AG08395 (cell line): ENCODE measurements at places on chromosomes 5 and 9.

GRCh38 chr5:107135391-107135790, 535.3 kb downstream of the EFNA5 start:
- DNase-seq, result no peak

- DNase-seq, result no peak
Measured at GRCh38 chr5:66324357-66324756, 180.3 kb downstream of the SREK1 start.

GRCh38 chr5:129074903-129075302, 19.6 kb upstream of the ISOC1 start:
- DNase-seq, result no peak

DNA sequence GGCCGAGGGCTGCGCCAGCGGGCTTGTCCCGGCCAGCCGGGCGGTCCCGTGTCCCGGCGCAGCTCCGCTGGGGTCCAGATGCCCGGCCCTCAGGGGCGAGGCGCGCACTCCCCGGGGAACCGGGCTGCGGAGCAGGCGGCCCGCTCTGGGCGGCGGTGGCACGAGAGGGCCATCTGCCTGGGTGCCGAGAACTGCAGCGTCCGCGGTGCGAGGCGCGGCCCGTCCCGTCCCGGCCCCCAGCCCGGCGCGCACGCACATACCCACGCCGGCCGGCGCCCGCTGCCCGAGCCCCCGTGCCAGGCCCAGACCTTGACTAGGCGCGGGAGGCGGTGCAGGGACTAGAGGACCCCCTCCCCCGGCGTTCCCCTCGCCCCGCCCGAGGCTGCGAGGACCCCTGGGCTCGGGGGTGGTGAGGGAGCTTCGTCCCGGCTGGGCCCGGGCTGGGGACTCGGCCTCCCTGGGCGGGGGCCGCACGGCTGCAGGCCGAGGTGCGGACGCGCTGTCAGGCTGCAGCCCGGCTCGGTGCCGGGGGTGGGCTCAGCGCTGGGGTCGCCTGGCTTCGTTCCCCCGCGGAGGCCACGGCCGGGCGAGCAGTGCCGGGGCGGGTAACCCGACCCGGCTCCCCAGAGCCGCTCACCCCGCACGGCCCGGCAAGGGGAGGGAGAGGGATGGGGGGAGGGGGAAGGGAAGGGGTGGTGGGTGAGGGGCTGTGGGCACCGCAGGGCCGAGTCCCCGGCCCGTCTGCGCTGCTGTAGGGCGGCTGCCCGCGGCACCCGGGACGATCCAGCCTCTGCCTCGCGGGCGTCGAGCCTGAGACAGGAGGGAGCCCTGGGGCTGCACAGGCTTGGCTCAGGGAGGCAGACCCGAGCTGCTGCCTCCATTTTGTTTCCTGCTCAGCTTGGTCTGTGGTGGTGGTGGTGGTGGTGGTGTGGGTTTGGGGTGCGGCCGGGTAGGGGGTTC, 1.2 kb upstream of the NSD1 start:
- DNase-seq, result no peak

DNA sequence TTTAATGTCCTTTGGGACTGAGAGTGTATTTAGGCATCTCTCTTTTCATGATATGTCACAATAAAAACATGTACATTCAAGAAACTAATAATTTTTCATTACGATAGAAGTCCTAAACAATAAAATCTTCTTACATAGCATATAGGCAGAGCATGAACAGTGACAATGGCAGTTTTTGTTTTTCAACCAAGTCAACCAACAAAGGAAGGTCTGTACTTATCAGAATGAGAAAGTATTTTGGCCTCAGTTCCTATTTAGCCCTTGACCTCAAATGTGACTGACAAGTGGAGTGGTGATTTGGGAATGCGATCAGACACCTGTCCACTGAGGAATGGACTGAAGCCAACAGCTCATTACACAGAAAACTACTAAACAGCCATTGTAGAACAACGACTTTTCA, 219.5 kb downstream of the TMEM161B start:
- no peak for DNase-seq

DNA sequence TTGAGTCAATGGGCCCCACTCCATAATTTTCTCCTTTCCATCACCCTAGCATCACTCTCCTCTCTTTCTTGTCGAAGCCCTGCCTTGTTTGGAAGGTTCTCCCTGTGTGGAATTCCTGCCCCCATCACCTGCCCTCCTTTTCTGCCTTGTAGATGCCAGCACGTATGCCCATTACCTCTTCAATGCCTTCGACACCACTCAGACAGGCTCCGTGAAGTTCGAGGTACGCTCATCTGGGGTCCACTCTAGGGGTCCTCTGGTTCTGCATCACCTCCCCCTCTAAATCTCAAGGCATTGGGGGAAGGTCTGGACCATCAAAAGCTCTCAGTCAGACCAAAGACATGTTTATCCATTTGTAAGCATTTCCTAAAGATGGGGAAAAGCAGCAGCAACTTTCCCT, 61.8 kb upstream of the GABRP start:
- DNase-seq, result no peak

GRCh38 chr9:133122935-133123611, 2.0 kb upstream of the RALGDS start:
- no peak for DNase-seq

GRCh38 chr9:90996154-90997065, 194.8 kb downstream of the SYK start:
- DNase-seq, result no peak

GRCh38 chr5:84715686-84716085, 331.0 kb upstream of the EDIL3 start:
- DNase-seq, result no peak

DNA sequence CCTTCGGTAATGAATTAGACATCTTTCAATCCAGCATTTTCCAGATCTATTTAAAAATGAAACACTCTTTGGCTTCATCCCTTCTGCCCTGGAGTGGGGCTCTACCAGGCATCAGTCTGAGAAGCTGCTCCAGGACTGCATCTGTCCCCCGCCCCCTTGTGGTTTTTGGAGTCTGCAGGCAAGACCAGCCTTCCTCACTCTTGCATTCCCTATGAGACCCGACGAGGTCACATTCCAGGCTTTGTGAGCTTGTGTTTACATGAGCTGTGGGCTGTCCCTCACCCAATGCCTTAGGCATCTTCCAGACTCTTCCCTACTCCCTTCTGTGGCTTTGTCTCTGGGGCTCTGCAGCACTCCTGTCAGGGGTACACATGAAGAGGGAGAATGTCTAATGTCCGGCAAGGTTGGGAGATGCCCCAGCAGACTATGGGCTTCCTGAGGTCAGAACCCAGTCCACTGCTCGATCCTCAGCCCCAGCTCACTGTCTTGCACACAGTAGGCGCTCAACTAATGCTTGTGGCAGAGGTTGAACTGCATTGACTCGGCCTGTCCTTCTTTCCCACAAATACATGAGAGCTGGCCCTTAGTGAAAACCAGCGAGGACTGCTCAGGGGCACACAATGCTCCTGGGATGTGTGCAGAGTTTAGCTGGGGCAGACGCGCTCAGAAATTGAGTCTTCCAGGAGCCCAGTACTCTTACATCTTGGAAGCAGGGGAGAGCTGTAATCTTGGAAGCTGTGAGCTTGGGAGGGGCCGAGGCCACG, 11.7 kb upstream of the GADD45G start:
- DNase-seq, result no peak

- DNase-seq, result no peak
Measured at GRCh38 chr5:103345461-103345860, 86.9 kb downstream of the MACIR start.

DNA sequence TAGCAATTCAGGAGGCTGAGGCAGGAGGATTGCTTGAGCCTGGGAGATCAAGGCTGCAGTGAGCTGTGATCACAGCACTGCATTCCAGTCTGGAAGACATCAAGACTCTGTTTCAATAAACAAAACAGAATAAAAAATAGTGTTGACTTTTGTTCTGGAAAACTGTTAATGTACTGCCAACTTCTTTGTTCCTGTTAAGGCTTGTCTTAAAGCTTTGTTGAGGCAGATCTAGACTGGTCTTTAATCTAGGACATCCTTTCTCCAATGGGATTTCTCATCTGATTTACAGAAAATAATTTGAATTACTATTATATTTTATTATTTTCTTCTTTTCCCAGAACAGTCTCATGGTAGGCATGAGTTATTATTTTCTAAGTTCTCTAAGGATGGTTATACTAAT, 26.0 kb downstream of the BDP1 start:
- DNase-seq, result no peak

DNA sequence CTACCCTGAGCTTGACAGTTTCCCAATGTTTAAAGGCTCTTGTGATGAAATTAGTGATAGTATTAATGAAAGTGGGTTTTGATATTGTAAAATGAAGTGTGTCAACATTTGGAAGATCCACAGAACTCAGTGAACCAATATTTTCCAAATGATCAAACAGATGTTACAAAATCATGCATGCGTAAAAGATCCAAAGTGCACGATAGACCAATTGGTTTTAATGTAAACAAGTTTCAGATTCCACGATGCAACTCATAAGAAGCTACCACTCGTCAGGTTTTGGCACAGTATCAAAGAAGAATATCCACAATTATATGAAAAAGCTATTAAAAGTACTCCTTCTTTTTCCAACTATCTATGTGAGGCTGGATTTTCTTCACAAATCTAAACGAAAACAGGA, 82.3 kb downstream of the SLC38A9 start:
- no peak for DNase-seq

- DNase-seq, result no peak
Measured at GRCh38 chr5:180139731-180140055, 68.1 kb upstream of the RNF130 start.

GRCh38 chr9:93651521-93651950, 75.2 kb downstream of the PHF2 start:
- no peak for DNase-seq

- DNase-seq, result peak; percentile 29
Measured at GRCh38 chr5:131221888-131222287, 42.0 kb upstream of the CDC42SE2 start.

GRCh38 chr5:1704676-1705075, 95.0 kb downstream of the MRPL36 start:
- DNase-seq, result no peak

DNA sequence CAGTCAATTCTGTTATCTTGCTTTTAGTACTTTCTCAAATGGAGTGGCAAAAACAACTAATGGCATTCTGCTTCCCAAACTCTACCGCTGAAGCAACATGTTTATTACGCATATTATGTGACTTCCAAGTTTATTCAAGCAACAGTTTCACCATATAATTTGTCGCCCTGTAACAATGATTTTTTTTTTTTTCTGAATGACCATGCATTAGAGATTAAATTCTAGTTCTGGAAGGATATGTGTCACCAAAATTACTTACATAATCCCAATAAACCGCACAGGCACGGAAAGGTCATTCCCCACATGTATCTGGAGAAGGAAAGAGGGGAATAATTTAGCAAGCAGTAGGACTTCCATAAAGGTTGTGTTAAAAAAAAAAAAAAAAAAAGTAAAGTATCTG, 691.8 kb downstream of the DNAH5 start:
- DNase-seq, result no peak

DNA sequence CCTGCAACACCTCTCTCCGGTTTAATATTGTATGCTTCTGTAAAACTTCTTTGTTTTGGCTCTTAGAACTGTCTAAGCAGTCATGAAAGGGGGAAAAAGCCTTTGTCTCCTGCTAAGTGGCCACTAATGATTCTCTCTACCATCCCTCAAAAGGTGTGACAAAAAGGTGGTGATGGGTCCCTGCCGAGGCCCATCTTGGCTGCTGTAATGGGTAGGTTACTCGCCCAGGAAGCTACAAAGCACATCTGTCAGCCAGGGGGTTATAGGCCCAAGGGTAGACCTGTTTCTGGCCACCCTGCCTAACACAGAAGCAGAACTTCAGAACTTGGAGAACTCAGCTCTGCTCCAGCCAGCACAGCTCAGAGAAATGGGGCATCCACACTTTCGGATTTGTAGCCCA, 1.6 kb downstream of the FAM219A start:
- DNase-seq, result no peak

GRCh38 chr5:124263680-124264491, 482.6 kb downstream of the ZNF608 start:
- DNase-seq, result no peak

DNA sequence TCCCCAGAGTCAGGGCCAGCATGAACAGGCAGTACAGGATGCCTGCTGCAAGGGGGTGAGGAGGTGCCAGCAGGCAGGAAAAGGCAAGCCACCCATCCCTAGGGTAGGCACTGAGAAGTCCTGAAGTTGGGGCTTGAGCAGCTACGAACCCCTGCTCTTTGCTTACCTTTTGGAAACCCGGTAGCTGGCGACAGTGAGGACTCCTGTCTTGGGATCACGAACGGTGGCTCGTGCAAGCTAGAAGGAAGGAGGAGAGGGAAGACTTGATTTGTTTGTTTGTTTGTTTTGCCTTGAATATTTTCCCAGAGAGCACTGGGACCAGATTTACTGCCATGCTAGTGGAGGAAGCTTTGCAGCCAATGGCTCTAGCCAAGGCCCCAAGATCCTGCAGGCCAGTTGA, 23.7 kb downstream of the P4HA2 start:
- no peak for DNase-seq

DNA sequence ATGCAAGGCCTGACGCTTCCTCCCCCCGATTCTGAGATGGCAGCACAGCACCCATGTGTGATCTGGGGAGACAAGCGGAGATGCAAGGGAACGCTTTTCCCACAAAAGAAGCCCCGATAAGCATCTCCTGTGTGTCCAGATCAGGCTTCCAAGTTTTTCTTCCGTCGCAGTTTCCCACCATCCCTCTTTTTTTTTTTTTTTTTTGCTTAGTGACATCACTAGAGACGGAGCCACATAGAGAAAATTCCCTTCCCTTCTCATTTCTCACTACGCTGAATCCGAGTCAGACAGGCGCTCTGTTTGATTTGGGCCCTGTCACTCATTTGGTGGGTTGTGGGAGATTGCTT, 160.9 kb downstream of the HSD17B3 start:
- no peak for DNase-seq

DNA sequence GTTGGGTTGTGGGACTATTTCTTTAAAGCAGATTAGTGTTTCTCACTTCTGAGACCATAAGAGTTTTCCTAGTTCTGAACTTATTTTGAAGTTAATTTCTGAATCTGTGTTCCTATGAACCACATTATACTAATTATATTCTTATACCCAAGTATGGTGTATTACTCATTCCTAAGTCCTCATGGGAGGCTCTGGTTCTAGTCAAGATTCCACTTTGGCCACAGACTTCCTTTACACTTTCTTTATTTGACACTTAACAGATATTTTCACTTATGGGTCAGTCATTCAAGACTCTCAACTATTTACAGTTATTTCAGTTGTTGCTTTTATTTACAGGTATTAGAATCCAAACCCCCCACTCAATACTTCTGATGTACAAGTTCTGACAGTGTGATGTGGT, 937.2 kb upstream of the TYRP1 start:
- no peak for DNase-seq

DNA sequence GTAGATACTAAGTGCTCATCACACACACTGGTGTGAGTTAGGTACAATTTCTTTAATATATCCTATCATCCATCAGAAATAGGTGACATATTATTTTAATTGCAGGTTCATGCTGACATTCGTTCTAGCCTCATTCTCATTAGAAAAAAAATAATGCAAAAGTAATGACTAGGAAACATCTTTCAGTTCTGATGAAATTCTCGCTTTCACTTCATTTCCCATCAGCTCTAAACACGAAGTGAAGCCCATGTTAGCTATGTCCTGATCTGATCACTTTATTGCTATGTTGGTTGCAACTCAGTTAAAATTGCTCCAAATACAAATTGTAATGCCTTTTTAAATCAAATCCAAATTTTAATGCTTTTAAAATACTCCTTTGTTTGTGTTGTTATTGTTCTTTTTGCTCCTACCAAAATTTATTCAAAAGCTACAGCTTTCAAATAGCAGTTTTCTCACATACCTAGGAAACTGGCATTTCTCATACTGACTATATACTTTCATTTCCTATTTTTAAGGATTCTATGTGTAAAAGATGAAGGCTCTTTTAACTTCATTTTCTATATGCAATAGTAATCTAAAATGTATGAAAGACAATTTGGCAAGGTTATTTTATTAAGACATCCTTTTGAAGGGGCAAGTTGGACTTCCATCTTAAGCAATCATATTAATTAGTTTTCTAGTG, 1237.8 kb upstream of the ACO1 start:
- no peak for DNase-seq
